ENCODE measurements at places on chromosomes 11 and 22.

- no peak for DNase-seq
Measured at GRCh38 chr11:117900121-117900648, 23.7 kb upstream of the FXYD6 start.

GRCh38 chr11:76615950-76616349 lies 54.6 kb downstream of the LRRC32 start:
- DNase-seq, result no peak

GRCh38 chr11:57279116-57279515 lies 42.1 kb upstream of the APLNR start:
- DNase-seq, result no peak

GRCh38 chr11:87809256-87809655 lies 366.0 kb downstream of the RAB38 start:
- no peak for DNase-seq

DNA sequence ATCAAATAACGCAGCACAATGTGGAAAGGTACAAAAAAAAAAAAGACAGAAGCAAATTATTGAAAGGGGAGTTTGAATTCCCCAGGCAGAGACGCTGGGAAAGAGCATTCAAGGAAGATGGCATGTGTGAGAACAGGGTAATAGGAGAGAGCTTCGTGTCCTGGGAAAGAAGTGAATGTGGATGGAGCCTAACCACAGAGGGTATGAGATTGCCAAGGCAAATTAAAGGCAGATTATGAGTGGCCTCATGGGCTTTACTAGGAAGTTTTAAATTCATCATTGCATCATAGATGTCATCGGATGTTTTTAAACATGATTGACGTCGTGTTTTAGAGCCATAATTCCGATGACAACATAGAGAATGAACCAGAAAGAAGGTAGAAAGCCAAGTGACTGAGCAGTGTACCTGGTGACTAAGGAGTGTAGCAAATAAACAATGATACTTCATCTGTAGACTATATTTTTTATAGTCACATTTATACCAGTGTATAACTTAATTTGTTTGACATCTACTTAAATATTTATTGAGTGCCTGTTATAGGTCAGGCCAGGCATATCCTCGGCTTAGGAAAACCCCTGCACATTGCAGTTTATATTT lies 151.4 kb downstream of the MSANTD4 start:
- no peak for DNase-seq

- DNase-seq, result no peak
Measured at GRCh38 chr11:112614605-112615004, 346.6 kb upstream of the NCAM1 start.

- no peak for DNase-seq
Measured at GRCh38 chr22:31935961-31936635, 8.2 kb upstream of the YWHAH start.

DNA sequence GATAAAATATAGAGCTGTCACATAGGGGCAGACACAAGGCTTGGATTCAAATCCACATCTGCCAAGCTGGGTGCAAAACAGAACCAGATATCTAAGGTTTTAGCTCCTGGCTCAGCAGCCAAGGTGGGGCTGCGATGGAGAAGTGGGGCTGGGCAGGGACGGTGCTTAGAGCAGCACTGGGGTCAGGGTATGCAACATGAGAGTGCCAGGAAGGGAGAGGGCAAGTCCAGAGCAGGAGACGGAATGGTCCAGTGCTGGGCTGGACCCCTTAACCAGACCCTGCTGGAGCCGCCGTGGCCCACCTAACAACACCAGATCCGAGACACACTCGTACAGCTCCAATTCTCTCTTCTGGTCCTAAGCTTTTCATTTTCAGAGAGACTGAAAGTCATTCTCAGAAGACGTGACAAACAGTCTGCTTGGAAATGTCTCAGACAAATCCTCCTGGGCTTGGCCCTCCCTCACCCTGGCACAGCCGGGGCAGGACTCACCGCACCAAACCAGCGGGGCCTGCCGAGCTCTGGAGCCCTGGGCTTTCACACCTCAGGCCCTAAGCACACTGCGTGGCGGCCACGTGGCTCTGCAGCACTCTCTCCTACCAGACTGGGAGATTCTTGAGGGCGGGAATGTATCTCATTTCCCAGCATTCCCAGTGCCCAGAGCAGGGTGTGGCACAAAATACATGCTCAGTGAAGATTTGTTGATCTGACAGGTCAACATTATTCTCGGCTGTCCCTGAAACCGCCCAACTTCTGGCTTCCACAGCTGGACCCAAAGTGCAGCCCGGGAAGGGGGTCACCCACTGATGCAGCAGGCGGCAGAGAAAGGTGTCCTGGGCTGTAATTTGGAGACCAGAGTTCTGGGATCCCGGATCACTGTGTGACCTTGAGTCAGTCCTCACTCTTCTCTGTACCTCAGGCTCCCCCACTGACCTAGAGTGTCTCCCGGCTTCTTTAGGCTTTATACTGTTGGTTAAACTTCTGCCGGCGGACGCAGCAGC lies 11.6 kb downstream of the LRRC32 start:
- no peak for DNase-seq

DNA sequence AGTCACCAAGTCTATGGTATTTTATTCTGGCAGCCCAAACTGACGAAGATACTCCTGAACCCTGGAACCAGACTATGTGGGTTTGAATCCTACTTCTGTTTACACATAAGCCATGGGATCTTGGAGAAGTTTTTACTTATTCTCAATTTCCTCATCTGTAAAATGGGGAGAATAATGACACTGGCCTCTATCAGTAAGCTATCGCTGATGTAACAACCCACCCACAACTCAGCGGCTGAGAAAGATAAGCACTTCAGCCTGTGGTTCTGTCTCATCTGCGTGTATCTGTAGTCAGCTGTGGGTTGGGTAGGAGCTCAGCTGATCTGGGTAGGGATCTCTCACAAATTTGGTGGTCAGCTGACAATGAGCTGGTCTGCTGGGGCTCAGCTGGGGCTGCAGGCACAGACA lies 68.0 kb upstream of the ALX4 start:
- no peak for DNase-seq

- DNase-seq, result no peak
Measured at GRCh38 chr11:67054346-67054835, 2.3 kb upstream of the RHOD start.

GRCh38 chr11:11189506-11189905 lies 163.5 kb downstream of the CSNK2A3 start:
- no peak for DNase-seq
